ENCODE measurements at places on chromosomes 3 and 15.

DNA sequence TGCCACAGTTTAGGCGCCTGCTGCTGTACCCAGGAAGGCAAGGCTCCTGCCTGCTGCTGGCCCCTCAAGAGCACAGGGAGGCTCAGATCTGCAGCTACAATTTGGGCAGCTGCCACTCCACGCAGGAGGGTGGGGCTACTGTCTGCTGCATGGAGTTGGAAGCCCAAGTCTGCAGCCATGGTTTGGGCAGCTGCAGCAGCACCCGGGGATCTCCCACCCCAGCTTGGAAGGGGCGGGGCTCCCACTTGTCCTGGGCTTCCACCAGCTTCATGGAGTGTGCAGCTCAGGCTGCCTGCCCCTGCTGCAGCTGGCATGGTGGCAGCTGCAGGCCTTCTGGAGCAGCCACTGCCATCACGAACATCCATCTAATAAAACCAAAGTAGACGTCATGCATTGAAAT lies 512.9 kb downstream of the PYDC2 start:
- no peak for DNase-seq

DNA sequence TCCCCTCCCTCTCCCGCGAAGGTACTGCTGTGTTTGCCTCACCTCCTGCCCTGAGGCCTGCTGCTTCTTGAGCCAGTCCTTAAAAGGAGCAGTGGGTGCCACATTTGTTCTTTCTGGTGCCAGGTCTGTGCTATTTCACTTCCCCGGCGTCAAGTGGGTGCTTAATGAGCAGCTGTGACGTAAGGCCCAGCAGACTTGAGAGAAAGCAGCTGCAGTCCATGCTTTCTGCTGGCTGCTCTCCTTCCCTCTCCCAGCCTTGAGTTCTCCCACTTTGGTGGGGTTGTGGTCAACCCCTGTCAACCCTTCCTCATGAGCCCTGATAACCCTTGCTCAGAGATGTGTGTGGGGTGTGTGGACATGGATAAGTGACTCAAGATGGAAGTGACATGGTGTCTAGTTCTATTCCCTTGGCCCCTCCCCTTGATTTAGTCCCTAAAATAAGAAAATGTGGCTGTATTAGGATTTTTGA lies 6.9 kb downstream of the INAFM2 start:
- DNase-seq = no peak

DNA sequence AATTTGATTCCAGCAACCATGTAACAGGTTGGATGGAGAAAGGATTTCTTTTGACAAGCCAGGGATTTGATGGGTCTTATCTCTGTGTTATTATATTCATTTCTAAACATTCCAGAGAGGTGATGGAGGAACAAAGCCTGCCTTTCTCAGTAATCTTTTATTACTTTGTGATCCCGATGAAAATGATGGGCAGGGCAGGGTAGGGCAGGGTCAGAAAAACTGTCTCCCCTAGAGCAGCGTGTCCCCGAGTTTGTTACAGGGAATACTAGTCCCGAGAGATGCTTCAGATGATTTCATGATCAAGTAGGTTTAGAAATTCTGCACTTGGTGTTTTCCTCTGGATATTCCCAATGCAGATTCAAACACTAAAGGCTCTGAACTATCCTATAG lies 111.8 kb upstream of the RGMA start:
- no peak for DNase-seq

DNA sequence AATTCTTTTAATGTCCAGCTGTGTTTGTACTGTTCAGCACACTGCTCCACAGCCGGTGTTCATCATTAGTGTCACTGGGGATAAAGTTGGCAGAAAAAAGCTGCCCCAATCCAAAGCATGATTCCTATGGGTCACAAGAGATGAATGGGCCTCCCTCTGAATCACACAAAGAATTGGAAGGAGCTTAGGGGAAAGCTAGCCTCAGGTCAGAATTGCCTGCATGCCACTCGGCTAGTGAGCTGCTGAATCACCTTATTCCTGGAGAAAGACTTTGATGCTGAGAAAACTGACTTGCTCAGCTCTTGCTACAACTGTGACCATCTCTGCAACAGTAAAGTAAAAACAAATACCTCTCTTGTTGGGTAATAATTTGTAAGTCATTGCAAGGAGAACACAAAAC lies 3.5 kb downstream of the CCK start:
- DNase-seq = no peak

DNA sequence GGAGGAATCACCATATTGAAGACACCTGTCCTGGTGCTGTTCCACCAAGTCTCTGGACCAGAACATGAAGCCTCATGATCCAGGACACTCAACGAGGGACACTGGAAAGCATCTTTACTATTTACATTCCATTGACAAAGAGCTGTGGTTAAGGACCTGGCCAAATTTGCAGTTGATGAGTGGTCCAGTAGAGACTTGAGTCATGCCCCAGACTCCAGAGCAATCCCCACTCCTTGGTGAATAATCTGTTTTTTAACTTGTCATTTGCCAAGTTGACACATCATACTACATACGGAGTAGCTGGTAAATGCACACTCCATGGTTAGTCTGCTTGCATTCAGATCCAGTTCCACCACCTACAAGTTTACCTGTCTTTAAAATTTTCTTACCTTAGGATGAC lies 1.2 kb upstream of the COL6A6 start:
- no peak for DNase-seq

GRCh38 chr3:120025520-120025919 lies 68.7 kb downstream of the GSK3B start:
- no peak for DNase-seq

Measured in left renal cortex interstitium (tissue), 4 donors.